ENCODE measurements at places on chromosomes 16 and 17.
A peak's percentile ranks its signal among the peaks of the same experiment; 100 is the strongest.

- DNase-seq = no peak
Measured at GRCh38 chr17:37527249-37527851, 37.7 kb downstream of the DUSP14 start.

DNA sequence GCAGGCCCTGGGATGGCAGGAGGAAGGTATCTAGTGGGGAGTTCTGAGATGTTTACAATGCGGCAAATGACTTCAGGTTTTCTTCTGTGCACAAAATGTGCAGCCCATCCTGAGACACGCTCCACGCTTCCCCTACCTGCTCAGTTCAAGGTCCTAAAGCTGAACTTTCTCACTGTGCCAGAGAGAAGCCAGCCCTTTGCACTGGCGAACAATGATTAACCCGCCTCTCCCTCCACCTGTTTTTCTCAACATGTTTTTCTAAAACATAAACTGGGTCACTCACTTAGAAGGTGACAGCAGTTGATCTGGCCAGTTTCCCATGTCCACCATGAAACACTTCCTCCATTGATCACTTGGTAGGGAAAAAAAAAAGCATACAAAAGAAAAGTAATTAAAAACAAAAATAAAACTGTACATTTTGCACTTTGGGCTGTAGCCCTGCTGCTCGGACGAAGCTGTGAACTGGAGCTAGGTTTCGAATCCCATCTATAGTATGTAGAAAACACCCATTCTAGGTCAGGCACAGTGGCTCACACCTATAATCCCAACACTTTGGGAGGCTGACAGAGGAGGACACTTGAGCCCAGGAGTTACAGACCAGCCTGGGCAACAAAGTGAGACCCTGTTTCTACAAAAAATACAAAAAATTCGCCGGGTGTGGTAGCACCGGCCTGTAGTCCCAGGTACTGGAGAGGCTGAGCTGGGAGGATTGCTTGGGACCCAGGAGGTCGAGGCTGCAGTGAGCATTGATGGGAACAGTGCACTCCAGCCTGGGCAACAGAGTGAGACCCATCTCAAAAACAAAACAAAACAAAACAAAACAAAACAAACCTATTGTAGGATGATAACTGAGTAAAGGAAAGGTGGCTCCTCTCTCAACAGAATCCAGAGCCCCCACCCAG is 6.1 kb upstream of the G6PC1 start:
- DNase-seq = no peak

DNA sequence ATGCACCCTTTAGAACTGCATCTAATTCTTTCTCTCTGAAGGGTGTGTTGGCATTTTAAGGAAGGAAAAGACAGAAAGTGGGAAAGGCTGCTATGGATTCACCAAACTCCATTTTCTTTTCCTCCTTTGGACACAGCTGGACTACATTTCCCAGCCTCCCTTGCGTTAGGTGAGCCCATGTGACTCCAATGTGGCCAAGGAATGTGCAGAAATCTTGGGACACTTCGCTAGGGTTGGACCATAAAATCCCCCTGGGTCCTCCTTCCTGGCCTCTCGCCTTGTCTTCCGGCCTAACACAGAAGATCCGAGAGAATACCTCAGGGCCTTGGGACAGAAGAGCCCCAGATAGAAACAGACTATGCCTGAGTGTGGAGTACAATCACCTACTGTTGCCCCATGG is 56.3 kb downstream of the ABCC12 start:
- no peak for DNase-seq

DNA sequence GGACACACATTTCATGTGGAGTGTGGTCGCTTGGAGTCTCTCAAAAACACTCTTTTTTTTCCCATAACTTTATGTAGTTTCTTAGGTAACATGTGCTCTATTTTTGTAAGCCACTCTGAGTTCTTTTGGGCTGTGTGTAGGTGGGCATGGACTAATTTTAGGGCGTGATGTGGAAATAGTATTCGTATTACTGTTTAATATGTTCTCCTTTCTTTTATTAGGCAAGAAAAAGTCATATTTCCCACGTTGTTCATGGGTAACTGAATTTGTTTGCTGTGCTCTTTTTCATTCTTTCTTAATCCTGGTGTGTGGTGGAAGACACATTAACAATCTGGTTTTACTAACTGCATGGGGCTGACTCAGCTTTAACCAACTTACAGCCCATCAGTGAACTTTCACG is 27.4 kb downstream of the NDEL1 start:
- DNase-seq = no peak

GRCh38 chr17:44759916-44760243 is 1.1 kb downstream of the ADAM11 start:
- DNase-seq = no peak

DNA sequence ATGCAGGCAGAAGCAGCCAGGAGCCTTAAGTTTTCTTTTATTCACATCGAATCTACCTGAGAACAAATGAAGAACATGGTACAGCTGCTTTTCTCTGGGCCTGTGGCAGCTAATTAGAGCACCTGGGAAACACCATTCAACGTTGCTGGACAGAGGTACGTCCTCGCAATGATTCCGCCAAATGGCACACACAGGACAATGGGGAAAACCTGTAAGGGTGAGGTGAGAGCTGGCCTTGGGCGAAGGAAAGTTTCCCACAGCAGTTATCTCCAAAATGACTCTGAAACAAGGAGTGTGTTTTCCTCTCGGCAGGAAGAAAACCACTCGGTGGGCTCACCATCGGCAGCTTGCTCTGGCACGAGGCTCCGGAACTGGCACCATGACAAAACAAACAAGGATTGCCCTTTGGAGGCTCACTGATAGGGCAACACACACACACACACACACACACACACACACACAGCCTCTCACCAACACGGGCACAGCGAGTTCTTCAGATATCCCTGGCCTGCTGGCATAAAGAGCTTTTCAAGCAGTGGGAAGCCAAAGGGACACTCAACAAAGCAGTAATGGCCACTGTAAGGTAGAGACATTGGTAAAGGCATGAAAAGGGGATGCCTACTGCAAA is 73.7 kb downstream of the ZFHX3 start:
- DNase-seq = no peak

- DNase-seq = no peak
Measured at GRCh38 chr16:51458356-51459140, 307.5 kb upstream of the SALL1 start.

GRCh38 chr17:27807567-27808470 is 7.5 kb upstream of the NOS2 start:
- no peak for DNase-seq

GRCh38 chr16:87541147-87541871 is 48.5 kb upstream of the ZCCHC14 start:
- no peak for DNase-seq

DNA sequence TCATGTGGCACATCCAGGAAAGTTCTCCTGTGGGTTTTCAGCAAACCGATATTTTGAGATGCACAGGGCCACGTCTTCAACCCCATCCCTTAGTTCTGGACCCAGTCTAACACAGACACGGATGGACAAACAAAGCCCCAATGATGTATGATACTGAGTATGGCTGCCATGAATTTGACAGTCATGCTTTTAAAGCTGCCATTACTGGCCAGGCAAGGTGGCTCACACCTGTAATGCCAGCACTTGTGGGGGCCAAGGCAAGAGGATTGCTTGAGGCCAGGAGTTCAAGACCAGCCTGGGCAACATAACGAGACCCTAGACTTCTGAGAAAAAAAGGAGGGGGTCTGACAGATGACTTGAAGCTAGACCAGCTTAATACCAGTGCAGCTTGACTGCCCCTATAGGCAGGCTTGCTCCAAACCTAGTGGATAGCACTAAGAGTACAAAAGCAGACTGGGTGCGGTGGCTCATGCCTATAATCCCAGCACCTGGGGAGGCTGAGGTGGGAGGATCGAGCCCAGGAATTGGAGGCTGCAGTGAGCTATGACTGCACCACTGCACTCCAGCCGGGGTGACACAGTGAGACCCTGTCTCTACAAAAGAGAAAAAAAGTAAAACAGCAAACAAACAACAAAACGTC is 10.8 kb upstream of the ZNF629 start:
- peak; percentile 34 for DNase-seq

DNA sequence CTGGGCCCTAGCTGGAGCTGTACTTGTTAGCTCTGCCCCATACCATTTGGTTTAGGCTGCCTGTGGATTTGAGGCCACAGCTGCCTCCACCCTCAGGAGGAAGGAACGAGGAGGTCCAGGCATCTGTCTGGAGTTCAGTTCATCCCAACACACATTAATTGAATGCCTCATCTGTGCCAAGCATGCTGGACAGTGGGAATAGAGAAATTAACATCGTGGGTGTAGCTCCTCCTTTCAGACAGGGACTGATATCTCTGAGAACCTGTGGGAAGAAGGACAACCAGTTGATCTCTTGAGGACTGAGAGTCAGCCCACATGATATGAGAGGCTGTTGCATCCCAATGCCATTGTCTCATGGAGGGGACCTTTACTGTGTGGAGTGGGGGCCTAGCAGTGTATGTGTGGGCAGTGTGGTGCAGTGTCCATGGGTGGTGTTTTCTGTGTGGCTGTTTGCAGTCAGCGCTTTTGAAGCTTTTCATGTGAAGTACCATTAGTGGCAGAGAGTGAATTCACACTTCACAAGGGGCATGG is 29.4 kb upstream of the DDX52 start:
- DNase-seq = no peak

GRCh38 chr17:60618854-60619526 is 19.0 kb downstream of the PPM1D start:
- DNase-seq = no peak

GRCh38 chr16:10280262-10281170 is 98.3 kb upstream of the GRIN2A start:
- DNase-seq = no peak

- no peak for DNase-seq
Measured at GRCh38 chr17:40298726-40299125, 10.3 kb upstream of the RARA start.

DNA sequence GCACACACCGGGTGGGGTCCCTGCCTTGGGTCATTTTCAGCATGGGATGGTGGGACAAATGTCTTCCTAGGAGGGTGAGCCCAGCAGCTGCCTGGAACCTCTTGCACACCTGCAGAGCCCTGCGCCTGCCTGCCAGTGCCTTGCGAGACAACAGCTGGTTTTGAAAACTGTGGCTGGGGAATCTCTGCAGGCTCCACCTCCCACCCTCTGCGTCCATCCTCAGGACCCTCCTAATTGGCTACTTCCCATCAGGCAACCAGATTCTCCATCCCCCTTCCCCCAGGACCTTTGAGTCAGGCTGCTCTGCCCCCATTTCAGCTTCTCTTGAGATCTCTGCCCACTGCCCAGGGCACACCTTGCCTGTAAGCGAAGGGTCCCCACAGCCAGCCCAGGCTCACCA is 26.6 kb downstream of the PEMT start:
- DNase-seq = no peak

GRCh38 chr17:20944014-20944865 is 98.6 kb downstream of the USP22 start:
- DNase-seq = peak; percentile 66

DNA sequence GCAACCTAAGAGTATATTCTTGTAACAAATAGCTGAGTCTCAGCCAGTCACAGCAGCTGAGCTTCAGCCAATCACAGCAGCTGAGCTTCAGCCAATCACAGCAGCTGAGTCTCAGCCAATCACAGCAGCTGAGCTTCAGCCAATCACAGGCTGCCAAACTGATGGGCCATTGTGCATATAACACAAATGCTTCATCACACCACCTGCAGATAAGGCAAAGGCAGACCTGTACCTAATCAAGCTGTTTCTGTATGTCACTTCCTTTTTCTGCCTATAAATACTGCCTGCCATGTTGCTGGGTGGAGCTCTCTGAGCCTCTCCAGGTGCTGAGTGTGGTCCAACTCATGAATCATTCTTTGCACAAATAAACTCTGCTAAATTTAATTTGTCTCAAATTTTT is 19.9 kb downstream of the MYH13 start:
- no peak for DNase-seq

DNA sequence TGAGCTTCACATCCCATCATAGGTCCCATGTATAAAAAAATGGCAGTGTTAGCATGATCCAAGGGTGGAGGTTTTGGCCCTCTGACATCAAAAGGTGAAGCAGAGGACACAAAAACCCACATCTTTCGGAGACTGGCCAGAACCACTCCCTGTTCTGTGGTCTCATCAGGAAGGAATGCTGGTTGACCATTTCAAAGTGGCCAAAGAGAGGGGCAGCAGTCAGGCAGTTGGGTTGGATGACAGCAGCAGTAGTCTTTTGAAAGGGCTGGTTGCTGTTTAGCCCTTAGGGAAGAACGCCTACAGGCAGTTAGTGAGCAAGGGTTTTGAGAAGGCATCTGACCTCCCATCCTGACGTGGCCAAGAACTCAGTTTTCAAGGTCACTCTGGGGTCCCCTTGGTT is 40.5 kb downstream of the LCMT1 start:
- DNase-seq = peak; percentile 87

- no peak for DNase-seq
Measured at GRCh38 chr16:86575754-86576557, 2.4 kb upstream of the FOXL1 start.

GRCh38 chr17:74172700-74173099 is 30.8 kb upstream of the RPL38 start:
- no peak for DNase-seq

GRCh38 chr17:17507465-17508011 is 11.3 kb upstream of the RASD1 start:
- no peak for DNase-seq

- no peak for DNase-seq
Measured at GRCh38 chr16:30470170-30470512, 2.4 kb upstream of the ITGAL start.

GRCh38 chr16:81817789-81818567 is 38.9 kb downstream of the PLCG2 start:
- no peak for DNase-seq

DNA sequence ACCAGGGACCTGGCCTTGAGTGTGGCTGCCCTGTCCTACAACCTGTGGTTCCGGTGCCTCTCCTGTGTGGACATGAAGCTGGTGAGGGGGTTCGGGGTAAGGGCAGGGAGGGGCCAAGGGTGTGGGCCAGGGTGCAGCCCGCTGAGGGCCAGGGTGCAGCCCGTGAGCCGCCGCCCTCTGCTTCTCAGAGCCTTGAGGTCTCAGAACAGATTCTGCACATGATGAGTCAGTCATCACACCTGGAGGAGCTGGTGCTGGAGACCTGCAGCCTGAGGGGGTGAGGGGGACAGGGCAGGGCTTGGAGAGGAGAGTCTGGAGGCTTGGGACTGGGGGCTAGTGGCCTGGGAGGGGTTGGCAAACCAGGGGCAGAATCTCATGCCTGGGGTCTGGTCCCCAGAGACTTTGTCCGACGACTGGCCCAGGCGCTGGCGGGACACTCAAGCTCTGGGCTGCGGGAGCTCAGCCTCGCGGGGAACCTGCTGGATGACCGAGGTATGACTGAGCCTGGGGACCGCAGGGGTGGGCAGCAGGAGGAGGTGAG is 2.2 kb downstream of the CARMIL2 start:
- DNase-seq = no peak
